ENCODE measurements at places on chromosomes 7 and 10. TPM values are rescaled to one million over a fixed set of nuclear protein-coding genes. Genes with fewer than 3 reads are reported as not detected.

EVX1 gene
- polyA plus RNA-seq, result 2.0 TPM

PRSS37 gene
- polyA plus RNA-seq, result not detected

ABCB1 gene
- polyA plus RNA-seq, result 4.3 TPM

CYP17A1 gene
- not detected for polyA plus RNA-seq

NUB1 gene
- polyA plus RNA-seq, result 45.6 TPM

SLC26A5 gene
- 0.43 TPM for polyA plus RNA-seq

MMD2 gene
- polyA plus RNA-seq, result not detected

DDX21 gene
- polyA plus RNA-seq, result 30.6 TPM

WEE2 gene
- not detected for polyA plus RNA-seq

STAG3 gene
- 0.61 TPM for polyA plus RNA-seq

PPP1R3C gene
- 24.5 TPM for polyA plus RNA-seq

CH25H gene
- polyA plus RNA-seq, result 3.8 TPM

METTL27 gene
- polyA plus RNA-seq, result 1.0 TPM

CFAP46 gene
- not detected for polyA plus RNA-seq

All from urinary bladder (tissue), 4 donors.